ENCODE measurements at places on chromosomes 2 and 18.
A peak's percentile ranks its signal among the peaks of the same experiment; 100 is the strongest.

DNA sequence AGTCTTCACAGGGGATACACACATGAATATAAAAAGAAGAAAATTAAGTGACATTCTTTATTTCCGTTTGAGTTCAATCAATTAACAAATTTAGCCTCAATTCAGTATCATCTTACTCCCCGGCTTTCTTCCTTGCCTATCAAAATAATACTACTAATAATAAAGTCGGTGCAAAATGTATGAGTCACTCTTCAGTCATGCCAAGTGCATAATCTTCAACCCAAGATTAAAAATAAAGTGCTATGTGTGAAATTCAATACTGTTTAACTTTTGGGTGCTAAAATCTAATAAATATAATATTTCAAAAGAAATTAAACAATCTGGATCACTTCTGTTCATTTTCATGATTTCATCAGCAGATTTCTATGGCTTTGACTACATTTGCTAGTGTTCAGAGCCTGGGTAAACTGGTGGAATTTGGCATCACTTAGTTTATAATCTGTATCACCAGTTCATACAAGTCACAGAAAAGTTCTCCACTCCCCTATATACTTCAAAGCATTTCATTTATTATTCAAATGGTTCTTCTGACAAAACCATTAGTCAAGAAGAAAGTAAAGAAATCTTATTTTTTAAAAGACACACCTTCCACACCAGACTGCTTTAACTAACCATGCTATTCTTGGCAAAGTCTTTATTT is 183.6 kb downstream of the THADA start:
- H3K4me3 ChIP-seq, result no peak overlapping the region
- no peaks in the 10 kb centered on the region for H3K27me3 ChIP-seq
- H3K4me1 ChIP-seq, result peaks cover 32% of the 10 kb centered on the region
- H3K36me3 ChIP-seq, result no peaks in the 10 kb centered on the region
- DNase-seq, result peak; percentile 44

GRCh38 chr2:191065785-191066184 is 51.8 kb upstream of the STAT1 start:
- no peak for DNase-seq
- H3K4me3 ChIP-seq, result no peak overlapping the region
- no peaks in the 10 kb centered on the region for H3K27me3 ChIP-seq

GRCh38 chr18:29185801-29186200 is 1008.9 kb upstream of the CDH2 start:
- H3K36me3 ChIP-seq, result no peaks in the 10 kb centered on the region
- no peak overlapping the region for H3K27ac ChIP-seq
- H3K4me1 ChIP-seq, result no peaks in the 10 kb centered on the region

GRCh38 chr2:74333175-74333574 is 10.0 kb downstream of the SLC4A5 start:
- no peaks in the 10 kb centered on the region for H3K4me1 ChIP-seq
- H3K27me3 ChIP-seq, result no peaks in the 10 kb centered on the region
- H3K4me3 ChIP-seq, result no peak overlapping the region
- no peak overlapping the region for H3K27ac ChIP-seq

- DNase-seq, result no peak
- H3K4me3 ChIP-seq, result no peak overlapping the region
- no peak overlapping the region for H3K27ac ChIP-seq
- peaks cover 3% of the 10 kb centered on the region for H3K4me1 ChIP-seq
- no peaks in the 10 kb centered on the region for H3K27me3 ChIP-seq
These were observed 93.3 kb downstream of the RNF144A start for GRCh38 chr2:7010391-7011054.

DNA sequence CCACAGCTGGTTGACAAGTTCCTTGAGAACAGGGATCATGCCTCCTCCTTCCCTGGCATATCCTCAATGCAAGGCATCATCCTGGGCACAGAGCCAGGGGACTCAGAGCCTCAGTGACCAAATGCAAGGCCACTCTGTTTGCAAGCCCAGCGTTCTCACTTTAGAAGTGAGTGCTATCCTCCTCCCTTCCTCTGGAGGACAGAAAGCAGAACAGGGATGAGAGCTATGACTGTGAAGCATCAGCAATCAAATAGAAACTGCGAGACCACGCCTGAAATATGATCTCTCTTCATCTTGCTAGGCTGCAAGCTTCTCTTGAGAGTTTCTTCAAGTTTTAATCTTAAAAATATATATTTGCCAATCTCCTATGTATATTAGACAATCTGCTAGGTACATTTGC is 119.8 kb downstream of the LRATD1 start:
- no peak overlapping the region for H3K4me3 ChIP-seq
- DNase-seq, result no peak
- peaks cover 7% of the 10 kb centered on the region for H3K27me3 ChIP-seq
- H3K36me3 ChIP-seq, result no peaks in the 10 kb centered on the region

Data from A673 (cell line).